ENCODE measurements at places on chromosomes 3 and 15. TPM values are rescaled to one million over a fixed set of nuclear protein-coding genes. Genes with fewer than 3 reads are reported as not detected.

DNA sequence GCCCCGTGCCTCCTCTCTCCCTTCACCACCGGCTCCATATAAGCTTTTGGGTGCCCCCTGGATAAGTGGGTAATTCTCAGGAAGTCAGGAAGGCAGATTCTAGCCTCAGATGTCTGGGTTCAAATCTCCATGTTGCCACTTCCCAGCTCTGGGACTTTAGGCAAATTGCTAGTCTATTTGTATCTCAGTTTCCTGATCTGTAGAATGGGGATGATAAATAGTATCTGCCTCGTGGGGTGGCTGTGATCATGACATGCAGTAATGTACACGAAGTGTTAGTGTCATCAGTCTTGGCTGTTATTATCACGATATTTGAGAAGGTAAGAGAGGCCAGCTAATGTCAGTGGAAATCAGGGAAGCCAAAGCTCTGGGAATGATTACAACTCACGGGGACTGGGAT lies 43.3 kb downstream of the MUC4 start:
- DNase-seq, result no peak

Gene SEMA3F
- 26.9 TPM for total RNA-seq

GRCh38 chr3:72113564-72113963 lies 328.6 kb upstream of the PROK2 start:
- no peak for DNase-seq

DNA sequence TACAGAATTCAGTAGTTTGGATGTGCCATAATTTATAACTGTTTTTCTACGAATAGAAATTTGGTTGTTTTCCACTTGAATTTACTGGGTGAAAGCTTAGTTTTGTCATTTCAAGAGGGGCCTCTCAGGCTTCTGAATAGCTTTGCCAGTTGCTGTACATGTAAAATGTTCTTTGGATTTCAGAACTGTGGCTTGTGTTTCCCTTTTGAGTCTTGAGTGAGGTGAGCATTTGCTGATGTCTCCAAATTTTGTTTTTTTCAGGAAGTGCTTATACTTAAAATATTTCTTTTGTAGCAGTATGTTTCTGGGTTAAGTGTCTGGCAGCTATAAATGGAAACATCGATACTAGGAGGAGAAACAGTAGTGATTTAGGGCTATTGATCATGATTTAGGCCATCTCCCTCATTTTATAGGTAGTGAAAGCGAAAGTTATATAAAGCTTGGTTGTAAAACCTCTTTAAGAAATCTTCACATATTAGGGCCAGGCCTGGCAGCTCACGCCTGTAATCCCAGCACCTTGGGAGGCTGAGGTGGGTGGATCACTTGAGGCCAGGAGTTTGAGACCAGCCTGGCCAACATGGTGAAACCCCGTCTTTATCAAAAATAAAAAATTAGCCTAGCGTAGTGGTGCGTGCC lies 9.2 kb upstream of the TRAK1 start:
- DNase-seq, result no peak

DNA sequence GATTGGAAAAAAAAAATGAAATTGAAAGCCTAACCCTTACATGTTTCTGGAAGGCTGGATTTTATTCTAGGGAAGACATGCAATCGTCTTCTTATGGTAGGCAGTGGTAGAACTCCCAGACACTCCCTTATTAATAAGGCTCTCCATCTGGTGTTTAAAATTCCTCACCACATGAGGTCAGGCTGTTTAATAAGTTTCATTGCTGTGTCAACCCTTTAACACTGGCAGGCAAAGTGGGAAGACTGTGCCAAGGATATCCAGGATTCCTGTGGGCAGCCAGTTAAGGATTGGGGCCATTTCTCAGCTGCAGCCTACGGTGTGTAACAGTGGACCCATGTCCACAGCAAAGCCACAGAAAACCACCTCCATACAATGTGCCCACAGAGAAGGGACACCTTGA lies 225.5 kb upstream of the CHRM5 start:
- no peak for DNase-seq

GRCh38 chr3:196365736-196366135 lies 27.5 kb upstream of the TM4SF19 start:
- no peak for DNase-seq

GRCh38 chr15:99495430-99496301 lies 70.1 kb upstream of the MEF2A start:
- DNase-seq, result no peak

- DNase-seq, result no peak
Observed at GRCh38 chr15:34370129-34370528, 3.1 kb upstream of the LPCAT4 start.

Gene KCNAB1
- total RNA-seq, result 8.3 TPM

Gene FMN1
- 33.1 TPM for total RNA-seq

Gene PTPRG
- total RNA-seq, result 179 TPM

GRCh38 chr3:196590279-196590678 lies 21.8 kb downstream of the FBXO45 start:
- no peak for DNase-seq

GRCh38 chr3:177279118-177279815 lies 82.0 kb upstream of the TBL1XR1 start:
- no peak for DNase-seq

Gene SLC12A1
- total RNA-seq, result not detected

GRCh38 chr15:92053753-92054316 lies 200.3 kb downstream of the SLCO3A1 start:
- no peak for DNase-seq
